ENCODE measurements at places on chromosomes 11 and 22.
A peak's percentile ranks its signal among the peaks of the same experiment; 100 is the strongest.

- no peaks in the 10 kb centered on the region for H3K27me3 ChIP-seq
- H3K4me1 ChIP-seq: peaks cover 51% of the 10 kb centered on the region
- H3K4me3 ChIP-seq: no peak overlapping the region
Observed at GRCh38 chr22:24429411-24430365, 2.3 kb downstream of the ADORA2A start.

DNA sequence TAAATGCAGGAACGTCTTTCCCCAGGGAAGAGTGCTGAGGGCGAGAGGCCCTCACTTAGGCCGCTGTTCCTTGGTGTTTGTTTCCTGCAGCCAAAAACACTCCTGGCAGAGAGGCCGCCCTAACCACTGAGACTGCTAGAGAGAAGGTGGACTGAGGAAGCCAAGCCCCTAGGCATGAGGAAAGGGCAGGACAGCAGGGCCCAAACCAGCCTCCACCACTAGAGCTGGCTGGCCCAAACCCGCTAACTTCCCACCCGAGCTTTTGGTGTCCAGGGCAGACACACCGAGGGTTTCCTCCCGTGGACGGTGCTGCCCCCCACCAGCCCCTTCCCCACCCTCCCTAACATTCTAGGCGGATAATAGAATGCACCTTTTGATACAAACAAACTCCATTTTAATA is 6.0 kb downstream of the FGF19 start:
- H3K27me3 ChIP-seq: peaks cover 62% of the 10 kb centered on the region
- H3K4me1 ChIP-seq: peaks cover 9% of the 10 kb centered on the region
- no peak overlapping the region for H3K4me3 ChIP-seq

- H3K27ac ChIP-seq: no peak overlapping the region
- DNase-seq: no peak
- peaks cover 10% of the 10 kb centered on the region for H3K4me1 ChIP-seq
Observed at GRCh38 chr11:3004481-3004880, 12.4 kb upstream of the NAP1L4 start.

- no peak overlapping the region for H3K4me3 ChIP-seq
- DNase-seq: peak; percentile 30
- peak overlapping the region; percentile 52 for H3K27ac ChIP-seq
- no peaks in the 10 kb centered on the region for H3K27me3 ChIP-seq
- no peaks in the 10 kb centered on the region for H3K36me3 ChIP-seq
Observed at GRCh38 chr22:32700191-32700882, 101.2 kb upstream of the TIMP3 start.

DNA sequence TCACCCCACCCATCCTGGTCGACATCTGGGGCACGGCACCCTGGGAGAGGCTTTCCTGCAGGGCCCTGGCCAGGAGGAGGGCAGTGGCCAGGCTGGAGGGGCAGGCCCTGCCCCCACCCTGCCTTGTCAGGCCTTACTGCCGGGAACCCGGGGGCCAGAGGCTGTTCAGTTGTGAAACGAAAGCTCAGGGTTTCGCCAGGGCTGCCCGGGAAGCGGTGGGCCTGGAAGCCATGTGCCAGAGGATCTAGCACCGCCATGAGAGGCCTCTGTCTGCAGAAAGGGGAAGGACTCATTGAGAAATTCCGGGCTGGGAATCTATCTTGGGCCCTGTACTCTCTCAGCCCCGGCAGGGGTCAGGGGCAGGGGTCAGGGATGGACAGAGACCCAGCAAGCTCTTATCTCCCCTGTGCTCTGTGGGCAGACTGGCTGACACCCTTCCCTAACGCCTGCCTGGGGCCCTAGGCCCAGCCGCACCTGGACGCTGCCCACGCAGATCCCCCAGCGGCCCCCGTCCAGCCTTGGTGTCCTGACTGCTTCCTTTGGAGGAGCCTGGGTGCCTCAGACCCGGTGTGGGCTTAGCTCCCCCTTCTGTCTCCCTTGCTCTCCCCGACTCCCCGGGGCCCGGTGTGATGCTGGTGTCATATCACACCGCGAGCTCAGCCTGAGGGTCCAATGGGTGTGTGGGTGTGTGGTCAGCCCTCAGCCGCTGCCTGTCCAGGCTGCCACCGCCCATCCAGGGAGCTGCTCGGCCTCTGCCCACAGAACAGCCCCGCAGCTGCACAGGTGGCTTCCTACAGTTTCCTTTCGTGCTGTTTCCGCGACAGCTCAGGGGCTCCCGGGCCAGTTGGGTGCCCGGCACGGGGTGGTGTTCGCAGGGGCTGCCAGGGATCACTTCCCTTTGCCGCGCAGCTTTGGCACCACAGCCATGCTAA is 6.5 kb downstream of the PIM3 start:
- H3K4me3 ChIP-seq: no peak overlapping the region
- H3K4me1 ChIP-seq: peaks cover 79% of the 10 kb centered on the region
- no peaks in the 10 kb centered on the region for H3K27me3 ChIP-seq
- H3K36me3 ChIP-seq: peaks cover 17% of the 10 kb centered on the region
- peak; percentile 29 for DNase-seq

DNA sequence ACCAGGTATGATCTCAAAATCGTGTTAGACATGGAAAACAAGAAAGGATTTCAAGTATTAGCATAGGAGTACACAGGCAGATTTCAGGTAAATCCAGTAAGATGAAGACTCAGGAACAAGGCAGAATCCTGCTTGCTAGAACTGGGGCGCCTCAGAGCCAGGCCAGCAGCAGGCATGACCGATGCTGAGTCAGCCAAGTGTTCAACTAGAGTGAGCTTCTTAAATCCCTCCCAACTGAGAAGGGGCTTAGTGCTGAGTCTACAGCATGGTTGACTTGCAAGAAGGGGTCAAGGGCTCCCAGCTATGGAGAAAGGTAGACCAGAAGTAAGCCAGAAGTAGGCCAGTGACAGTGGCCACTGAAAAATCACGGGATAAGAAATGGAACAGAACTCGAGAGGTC is 12.4 kb downstream of the GRAP2 start:
- H3K4me1 ChIP-seq: peaks cover 10% of the 10 kb centered on the region
- no peak overlapping the region for H3K4me3 ChIP-seq
- H3K36me3 ChIP-seq: no peaks in the 10 kb centered on the region
- H3K27me3 ChIP-seq: peaks cover 69% of the 10 kb centered on the region
- no peak overlapping the region for H3K27ac ChIP-seq
